ENCODE measurements at places on chromosomes 4 and X.
A peak's percentile ranks its signal among the peaks of the same experiment; 100 is the strongest.

DNA sequence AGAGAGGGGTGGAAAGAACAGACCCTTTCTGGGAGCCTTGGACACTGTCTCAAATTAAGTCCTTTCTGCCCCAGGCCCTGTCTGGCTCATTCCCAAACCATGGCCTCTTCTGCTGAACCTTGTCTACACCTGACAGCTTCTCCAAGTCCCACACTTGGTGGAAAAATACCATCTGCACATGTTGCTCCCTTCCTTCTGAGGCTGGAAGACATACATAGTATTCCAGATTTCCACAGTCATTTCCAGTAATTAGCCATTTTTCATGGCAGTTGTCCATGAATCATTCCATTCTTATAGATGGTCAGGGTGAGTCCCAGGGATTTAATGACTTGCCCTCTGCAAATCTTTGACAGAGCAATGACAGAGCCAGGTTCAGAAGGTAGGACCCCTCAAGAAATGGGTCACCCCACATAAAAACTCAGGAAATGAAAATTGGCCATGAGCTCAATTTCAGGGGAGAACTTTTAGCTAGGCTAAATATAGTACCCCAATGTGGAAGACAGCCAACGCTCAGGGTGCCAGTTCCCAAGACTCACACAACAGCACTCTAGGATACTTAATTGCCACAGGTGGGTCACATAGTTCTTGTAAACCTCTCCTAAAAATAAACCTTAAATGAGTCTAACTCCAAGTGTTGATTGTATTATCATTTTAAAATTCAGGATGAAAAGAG is 16.2 kb upstream of the DAPP1 start:
- H3K27me3 ChIP-seq, result peaks cover 11% of the 10 kb centered on the region
- no peak for DNase-seq
- H3K36me3 ChIP-seq, result no peaks in the 10 kb centered on the region
- no peak overlapping the region for H3K27ac ChIP-seq
- no peaks in the 10 kb centered on the region for H3K4me1 ChIP-seq
- no peak overlapping the region for H3K4me3 ChIP-seq

- no peak overlapping the region for H3K4me3 ChIP-seq
- H3K27me3 ChIP-seq, result no peaks in the 10 kb centered on the region
- H3K27ac ChIP-seq, result no peak overlapping the region
These were observed 95.0 kb downstream of the STK32B start for GRCh38 chr4:5146248-5146647.

DNA sequence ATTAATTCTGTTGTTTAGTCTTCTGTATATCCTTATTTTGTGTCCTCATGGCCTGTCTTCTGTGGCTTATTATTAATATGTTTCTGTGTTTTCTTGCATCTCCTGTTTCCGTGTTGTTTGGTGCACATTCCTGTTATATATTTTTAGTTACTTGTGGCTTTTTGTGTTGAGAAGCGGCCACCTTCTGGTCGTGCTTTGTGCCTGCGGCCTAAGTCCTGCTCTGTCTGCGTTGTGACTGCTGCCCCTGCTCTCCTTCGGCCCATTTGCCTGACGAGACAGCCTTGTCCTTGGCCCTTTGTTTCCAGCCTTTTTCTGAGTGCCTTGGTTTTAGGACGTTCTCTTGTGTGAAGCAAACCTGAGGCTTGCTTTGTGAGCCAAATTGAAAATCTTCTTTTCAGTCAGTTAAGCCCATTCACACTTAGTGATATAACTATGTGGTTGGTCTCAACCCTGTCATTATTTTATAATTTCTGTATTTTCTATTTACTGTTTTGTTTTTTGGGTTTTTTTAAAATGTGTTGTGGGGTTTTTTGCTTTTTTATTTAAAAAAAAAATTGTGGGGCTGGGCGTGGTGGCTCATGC is 43.8 kb downstream of the TNIP2 start:
- H3K27me3 ChIP-seq, result no peaks in the 10 kb centered on the region
- peak overlapping the region; percentile 26 for H3K27ac ChIP-seq
- H3K4me3 ChIP-seq, result no peak overlapping the region
- no peaks in the 10 kb centered on the region for H3K36me3 ChIP-seq
- DNase-seq, result no peak
- peaks cover 10% of the 10 kb centered on the region for H3K4me1 ChIP-seq

DNA sequence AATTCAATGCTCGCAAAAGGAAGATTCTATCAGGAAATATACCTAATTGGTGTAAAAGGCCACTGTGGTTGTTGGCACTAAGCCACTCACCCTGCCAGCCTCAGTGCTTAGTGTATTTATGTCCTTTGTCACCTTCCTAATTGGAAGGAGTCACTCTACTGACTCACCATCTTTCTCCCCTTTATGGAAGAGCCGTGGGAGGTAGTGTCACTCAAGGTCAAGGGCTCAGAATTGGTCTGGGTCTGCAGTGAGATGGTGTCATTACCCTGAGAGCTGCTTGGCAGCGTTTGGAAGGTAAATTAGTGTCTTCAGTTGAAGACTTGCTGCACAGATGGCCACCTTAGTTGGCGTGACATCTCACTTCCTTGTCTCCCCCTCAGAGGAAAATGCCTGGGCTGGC is 41.7 kb upstream of the CDKN2AIP start:
- H3K27ac ChIP-seq, result no peak overlapping the region
- no peaks in the 10 kb centered on the region for H3K36me3 ChIP-seq
- no peaks in the 10 kb centered on the region for H3K27me3 ChIP-seq

DNA sequence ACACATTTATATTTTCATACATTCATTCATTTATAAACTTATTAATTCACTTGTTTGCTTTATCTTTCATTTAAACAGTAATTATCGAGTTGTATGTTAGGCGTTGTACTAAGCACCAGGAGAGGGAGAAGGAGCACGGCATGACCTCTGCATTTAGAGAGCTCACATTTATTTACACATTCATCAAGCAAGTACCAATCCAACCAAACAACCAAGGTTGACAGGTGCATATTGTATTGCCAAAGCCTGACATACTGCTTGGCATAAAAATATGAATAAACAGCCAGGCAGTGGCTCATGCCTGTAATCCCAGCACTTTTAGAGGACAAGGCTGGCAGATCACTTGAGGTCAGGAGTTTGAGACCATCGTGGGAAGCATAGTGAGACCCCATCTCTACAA is 37.0 kb upstream of the CLNK start:
- no peaks in the 10 kb centered on the region for H3K36me3 ChIP-seq
- no peak overlapping the region for H3K27ac ChIP-seq
- no peaks in the 10 kb centered on the region for H3K27me3 ChIP-seq
- no peak for DNase-seq
- peaks cover 22% of the 10 kb centered on the region for H3K4me1 ChIP-seq
